ENCODE measurements at places on chromosomes 3 and 15.

GRCh38 chr15:92075764-92076163, 222.3 kb downstream of the SLCO3A1 start:
- DNase-seq, result no peak

DNA sequence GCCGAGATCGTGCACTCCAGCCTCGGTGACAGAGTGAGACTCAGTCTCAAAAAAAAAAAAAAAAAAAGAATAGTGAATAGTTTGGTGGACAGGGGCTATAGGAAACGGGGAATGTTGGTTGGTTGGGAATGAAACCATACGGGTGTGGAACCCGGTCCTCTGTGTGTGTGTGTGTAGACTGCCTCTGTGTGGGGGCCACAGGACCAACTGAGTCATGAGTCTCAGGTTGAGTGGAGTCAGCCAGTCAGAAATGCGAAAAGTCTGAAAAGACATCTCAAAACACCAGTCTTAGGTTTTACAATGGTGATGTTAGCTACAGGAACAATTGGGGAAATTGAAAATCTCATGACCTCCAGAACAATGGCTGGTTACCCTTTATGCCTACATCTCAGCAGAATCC, 44.5 kb downstream of the ZDHHC19 start:
- DNase-seq, result peak; percentile 71

DNA sequence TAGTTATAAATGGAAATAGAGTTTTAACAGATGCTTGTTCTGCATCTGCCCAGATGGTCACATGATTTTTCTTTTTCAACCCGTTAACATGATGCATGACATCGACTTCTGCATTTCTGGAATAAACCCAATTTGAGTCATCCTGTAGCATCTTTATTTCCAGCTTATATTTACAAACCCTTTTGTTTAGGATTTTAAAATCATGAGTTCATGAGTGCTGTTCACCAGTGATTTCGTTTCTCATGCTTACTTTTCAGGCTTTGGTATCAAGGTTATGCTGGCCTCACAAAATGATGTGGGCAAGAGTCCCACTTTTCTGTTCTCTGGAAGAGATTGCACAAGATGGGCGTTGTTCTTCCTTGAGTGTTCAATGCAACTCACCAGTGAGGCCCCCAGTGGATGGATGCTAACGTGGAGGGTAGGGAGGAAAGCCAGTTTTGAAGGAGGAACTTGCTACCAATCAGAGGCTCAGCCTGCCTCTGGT, 5.2 kb downstream of the HRH1 start:
- no peak for DNase-seq

- DNase-seq, result no peak
These were observed 22.1 kb upstream of the DET1 start for GRCh38 chr15:88568589-88568988.

DNA sequence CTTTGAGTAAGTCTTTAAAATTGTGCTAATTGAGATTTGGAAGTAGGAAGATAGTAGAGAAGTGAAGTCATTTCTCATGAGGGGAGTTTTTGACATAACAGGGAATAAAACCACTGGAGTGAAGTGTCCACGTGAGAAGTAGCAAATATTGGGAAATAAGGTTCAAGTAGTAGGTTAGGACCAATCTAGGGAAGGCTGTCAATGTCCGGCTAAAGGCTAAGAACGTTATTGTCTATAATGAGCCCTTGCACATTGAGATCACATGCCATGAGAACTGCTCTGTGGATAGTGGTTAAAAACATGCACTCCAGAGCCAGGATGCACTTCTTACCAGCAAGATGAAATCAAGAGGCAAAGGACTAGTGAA, 459.9 kb upstream of the TPRG1 start:
- no peak for DNase-seq

GRCh38 chr3:49476563-49476962, 6.5 kb downstream of the DAG1 start:
- peak; percentile 25 for DNase-seq

DNA sequence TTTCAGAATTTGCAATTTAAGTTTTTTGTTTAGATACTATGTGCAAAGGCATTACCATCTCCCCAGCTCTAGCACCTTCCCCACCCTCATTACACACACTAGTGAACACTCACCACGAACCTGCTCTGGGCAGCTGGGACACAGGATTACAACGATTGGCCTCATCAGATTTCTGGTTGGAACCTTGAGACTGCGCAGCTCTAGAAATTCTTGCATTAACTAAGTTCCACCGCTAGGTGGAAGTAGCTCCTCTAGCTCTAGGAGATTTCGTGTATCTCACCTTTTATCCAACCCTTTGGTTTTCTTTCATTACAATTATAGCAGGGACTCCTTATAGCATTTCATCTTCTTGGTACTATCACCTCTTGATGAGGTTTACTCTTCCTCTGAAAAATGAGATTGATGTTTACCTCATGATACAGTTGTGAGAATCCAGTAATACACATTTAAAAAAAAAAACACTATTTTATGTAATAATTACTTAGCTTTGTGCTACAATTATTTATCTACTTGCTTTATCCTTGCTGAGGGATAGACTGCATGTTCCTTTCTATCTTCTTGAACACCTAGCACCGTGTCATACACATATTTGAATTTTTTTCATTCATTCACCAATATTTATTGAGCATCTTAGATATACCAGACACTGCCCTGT, 28.7 kb upstream of the PLOD2 start:
- no peak for DNase-seq

DNA sequence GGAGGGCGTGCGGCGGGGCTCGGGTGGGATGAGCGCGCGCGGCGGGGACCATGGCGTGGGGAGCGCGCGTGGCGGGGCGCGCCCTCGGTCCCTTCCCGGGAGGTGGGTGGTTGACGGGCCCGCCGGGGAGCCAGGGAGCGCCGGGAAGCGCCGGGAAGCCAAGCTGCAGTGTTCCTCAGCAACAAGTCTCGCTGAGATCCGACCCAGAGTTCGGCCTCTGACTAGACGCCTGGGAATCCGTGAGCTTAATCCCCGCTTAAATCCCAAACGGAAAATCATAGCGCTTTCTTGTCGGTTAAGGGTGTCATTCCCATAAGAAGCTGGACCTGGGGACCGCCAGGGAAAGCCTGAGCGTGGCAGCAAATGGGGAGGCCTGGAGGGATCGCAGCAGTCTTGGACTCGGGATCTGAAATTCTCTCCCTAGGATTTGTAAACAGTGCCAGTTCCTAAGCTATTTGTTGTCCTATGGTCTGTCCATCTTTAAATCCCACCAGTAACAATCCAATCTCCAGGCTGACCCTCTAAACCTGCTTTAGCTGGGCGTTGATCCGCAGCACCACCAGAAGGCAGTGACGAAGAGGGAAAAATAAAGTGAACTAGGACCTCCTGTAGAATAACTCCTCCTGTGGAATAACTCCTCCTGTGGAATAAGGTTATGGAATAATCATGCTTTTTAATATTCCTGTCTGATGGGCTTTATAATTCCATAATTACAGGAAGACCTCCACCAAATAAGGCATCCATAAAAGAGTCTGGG, 570 bp upstream of the NEDD4 start:
- DNase-seq, result no peak

DNA sequence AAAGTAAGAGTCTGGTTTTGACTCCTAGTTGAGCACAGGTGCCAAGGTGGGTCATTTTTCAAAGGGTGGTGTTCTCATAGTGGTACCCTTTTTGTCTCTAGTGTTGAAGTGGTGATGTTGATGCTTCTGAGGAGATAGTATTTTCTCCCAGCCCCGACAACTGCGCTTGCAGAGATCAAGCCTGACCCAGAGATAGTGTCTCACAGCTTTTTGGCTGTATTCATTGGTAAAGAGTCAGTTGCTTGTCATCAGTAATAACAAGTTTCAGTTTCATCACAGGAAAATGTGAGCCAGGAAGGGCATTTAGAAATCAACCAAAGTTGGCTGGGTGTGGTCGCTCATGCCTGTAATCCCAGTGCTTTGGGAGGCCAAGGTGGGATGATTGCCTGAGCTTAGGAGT, 139.3 kb downstream of the NFKBIZ start:
- DNase-seq, result peak; percentile 29

- DNase-seq, result no peak
These were observed 52.7 kb upstream of the SCN5A start for GRCh38 chr3:38702231-38702630.

GRCh38 chr3:151232991-151233390, 30.0 kb upstream of the GPR171 start:
- no peak for DNase-seq

DNA sequence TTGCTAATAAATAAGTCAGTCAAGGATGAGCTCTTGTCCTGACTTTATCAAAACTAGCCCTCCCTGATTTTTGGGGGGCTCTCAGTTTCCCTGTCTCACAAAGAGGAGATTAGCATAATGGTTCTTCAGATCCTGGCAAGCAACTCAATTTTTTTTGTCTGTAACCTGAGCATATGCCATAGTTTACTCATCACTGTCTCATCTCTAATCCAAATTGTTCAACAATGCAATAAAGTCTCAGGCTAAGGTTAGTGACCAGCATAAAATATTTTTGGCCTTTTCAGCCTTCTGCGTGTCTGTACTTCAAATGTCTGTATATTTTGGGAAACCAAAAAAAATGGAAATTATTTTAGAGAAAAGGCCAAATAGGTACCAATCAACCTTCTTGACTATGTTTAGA, 465.6 kb upstream of the TPRG1 start:
- DNase-seq, result no peak

DNA sequence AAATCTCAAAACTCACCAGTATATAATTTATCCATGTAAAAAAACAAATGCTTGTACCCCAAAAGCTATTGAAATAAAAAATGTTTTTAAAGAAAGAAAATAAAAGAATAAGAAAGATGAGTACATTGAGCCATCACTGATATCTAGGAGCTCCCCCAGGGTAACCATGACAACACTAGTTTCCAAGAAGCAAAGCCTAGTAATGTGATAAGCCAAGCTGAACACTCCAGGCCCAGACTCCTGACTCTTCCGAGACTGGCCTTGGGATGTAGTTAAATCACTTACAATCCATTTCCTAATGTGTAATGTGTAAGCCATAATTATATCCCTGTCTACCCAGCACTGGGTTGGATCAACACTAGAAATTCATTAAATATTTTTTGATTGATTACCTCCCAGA, 21.1 kb upstream of the ATP8B4 start:
- no peak for DNase-seq

GRCh38 chr3:44902628-44903027, 28.2 kb downstream of the TGM4 start:
- DNase-seq, result no peak

- DNase-seq, result peak; percentile 30
These were observed 11.4 kb downstream of the MYO5C start for GRCh38 chr15:52284164-52284563.

DNA sequence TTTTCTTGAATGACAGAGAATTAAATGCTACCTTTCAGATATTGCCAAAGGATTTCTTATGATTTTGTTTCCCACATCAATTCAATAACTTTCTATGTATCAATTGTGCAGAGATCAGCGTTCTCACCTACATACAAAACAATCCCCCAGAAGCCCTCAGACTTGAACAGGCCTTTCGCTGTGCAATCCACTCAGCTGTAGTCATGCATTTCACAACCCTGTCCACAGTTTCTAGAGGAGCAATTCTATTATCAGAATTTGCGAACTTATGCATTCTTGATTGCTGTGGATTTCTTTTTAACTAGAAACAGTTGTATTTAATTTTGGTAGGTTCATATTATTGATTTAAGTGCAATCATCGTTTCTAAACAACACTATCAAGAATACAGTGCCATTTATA, 13.7 kb upstream of the ALCAM start:
- no peak for DNase-seq

- peak; percentile 49 for DNase-seq
These were observed 302.3 kb upstream of the ICE2 start for GRCh38 chr15:60781211-60781713.

DNA sequence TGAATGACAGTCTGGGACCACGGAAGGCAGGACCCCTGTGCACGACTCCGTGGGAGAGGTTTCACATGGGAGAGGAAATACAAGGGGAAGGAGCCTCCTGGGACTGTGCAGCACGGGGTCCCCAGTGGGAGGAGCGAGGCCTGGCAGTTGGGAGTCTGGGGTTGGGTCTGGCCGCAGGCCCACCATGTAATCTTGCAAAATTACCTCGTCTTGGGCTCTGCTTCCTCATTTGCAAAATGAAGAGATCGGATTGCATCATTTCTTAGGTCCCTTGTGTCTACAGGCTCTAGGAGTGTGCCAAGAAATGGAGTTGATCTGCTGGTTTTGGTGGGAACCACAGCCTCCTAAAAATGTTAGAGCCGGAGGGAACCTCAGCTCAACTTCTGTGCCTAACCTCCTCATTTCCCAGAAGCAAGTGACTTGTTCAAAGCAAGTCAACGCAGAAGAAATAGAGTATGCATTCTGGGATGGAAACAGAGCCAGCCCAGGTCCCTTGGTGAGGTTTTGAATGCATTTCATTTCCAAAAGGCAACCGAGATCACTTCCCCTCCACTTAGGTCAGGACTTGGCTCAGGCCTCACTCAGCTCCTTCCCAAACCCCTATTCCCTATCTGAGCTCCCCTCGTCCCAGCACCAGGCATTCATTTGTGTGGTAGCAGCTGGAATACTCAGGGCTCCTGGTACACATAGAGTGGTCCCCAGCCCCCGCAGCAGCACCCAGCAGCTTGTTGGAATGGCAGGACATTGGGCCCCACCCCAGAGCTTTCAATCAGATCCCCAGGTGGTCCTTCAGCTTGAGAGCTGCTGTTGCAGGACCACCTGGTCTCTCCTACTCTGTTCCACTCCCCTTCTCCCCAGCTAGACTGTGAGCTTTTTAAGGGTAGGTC, 267.7 kb downstream of the XXYLT1 start:
- DNase-seq, result no peak

GRCh38 chr3:29952431-29952830, 654.0 kb upstream of the TGFBR2 start:
- DNase-seq, result no peak

GRCh38 chr3:18044971-18045880, 302.8 kb upstream of the TBC1D5 start:
- DNase-seq, result no peak

GRCh38 chr15:101454365-101454764, 35.1 kb downstream of the PCSK6 start:
- DNase-seq, result no peak

- peak; percentile 94 for DNase-seq
These were observed 37.5 kb downstream of the RYK start for GRCh38 chr3:134212967-134213665.

GRCh38 chr3:192980632-192981031, 63.0 kb upstream of the MB21D2 start:
- DNase-seq, result no peak

- no peak for DNase-seq
These were observed 95.3 kb upstream of the OXTR start for GRCh38 chr3:8864402-8865350.

DNA sequence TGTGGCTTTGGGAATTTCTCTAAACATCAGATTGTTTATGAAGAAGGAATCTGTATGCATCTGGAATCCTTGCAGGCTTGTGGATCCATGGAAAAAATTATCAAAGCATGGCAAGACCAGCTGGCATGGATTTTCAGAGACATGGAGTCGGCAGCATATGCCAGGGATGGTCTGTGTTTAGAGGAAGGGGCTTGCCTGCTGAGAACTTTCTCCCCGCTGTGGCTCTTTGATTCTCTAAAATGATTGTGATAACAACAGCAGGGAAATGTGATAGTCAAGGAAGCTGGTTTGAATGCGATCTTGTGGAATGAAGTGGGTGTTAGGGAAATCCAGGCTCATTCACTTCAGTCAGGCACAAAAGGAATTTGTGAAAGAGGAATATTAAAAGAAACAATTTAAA, 245.7 kb upstream of the THRB start:
- no peak for DNase-seq

Measured in activated CD4-positive, alpha-beta T cell treated with anti-CD3 and anti-CD28 coated beads for 36 hours (primary cell).